Bone marrow (tissue), 2 donors: ENCODE measurements at places on chromosomes 5 and 9.

DNA sequence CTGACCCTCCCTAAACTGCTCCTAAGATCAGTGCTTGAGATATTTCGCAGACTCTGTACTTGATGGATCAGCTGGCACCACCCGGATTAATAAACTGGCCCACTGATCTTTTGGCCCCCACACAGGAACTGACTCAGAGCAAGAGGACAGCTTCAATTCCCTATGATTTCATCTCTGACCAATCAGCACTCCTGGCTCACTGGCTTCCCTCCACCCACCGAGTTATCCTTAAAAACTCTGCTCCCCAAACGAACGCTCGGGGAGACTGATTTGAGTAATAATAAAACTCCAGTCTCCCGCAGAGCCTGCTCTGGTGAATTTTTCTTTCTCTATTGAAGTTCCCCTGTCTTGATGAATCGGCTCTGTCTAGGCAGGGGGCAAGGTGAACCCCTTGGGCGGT is 36.5 kb upstream of the CD180 start:
- no peak for DNase-seq

- no peak for DNase-seq
These were observed 81.5 kb downstream of the NRG2 start for GRCh38 chr5:139961435-139962157.

DNA sequence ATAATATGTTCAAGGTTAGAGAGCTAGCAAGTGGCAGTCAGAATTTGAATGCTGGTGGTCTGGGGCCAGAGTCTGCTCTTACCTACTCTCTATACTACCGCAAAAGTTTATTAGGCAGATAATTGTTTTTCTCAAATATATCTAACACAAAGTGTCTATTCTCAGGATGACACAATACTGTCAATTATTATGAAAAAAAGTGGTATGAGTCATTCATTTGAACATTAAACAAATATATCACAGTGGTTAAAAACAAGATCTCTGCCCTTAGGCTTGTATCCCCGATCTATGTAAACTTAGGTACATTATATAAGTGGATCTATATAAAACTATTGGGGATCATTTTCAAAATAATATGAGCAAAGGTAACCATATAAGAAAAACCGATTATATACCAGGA is 354.9 kb downstream of the CETN3 start:
- DNase-seq: no peak

- DNase-seq: no peak
These were observed 227.7 kb downstream of the RFK start for GRCh38 chr9:76166526-76166925.

- no peak for DNase-seq
These were observed 33.5 kb upstream of the ZSWIM6 start for GRCh38 chr5:61298580-61298979.

- DNase-seq: peak; percentile 43
These were observed 5.7 kb downstream of the TMC1 start for GRCh38 chr9:72526901-72527800.

DNA sequence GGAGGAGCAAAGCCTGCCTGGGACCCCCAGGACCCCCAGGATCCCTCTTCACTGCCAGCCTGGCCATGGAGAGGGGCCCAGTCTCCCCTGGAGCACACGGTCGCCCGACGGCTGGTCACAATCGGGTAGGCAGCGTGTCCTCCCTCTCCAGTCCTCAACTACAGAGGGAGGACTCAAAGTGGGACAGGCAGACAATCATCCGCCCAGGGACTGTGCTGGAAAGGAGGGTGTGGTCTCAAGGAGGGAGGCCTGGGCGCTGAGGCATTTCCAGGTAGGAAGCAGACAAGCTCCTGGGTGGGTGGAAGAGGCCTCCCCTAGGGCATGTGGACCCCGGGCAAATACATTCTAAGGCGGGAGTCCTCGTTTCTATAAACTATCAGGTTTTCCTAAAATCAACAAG is 93.2 kb upstream of the ADAMTS2 start:
- DNase-seq: no peak

DNA sequence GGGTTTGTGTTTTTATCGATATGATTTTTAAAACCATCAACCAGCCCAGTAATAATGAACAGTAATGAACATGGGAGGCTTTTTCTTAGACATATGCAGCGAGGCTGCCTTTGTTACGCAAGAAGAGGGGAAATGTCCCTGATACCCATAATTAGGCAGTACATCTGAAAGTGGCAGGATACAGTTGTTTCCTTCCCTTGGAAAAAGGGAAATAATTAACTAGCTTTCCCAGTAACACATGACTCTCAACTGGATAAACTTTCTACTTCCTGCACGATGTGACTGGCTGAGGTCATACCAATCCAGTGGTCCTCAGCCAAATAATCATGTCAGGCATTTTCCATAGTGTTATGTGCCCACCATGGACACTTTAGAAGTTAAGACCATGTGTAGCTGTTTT is 431.6 kb upstream of the C9orf72 start:
- no peak for DNase-seq

- no peak for DNase-seq
These were observed 193.7 kb downstream of the PIK3R1 start for GRCh38 chr5:68409259-68409658.

DNA sequence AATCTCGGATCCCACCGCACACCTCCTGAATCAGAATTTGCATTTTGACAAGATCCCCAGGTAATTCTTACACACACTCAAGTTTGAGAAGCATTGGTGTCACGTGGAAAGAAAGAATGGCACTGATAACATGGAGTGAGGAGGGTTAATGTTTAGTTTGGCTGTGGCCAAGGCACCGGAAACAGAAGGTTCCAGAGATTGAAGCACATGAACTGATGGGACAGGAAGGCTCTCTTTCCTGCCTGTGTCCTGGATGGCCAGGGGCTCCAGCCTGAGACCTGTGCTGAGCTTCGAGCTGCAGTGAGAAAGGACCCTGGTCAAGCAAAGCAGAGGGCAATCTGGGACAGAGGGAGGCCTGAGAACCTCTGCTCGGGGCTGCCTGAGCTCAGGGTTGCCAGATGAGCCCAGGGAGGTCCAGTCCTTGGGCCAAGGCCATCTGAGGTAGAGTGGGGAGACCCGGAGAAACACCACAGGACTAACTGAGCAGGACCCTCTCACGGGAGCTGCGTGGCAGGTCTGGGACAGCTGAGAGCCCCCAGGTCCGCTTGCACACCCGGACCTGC is 27.3 kb downstream of the AFAP1L1 start:
- DNase-seq: peak; percentile 57

DNA sequence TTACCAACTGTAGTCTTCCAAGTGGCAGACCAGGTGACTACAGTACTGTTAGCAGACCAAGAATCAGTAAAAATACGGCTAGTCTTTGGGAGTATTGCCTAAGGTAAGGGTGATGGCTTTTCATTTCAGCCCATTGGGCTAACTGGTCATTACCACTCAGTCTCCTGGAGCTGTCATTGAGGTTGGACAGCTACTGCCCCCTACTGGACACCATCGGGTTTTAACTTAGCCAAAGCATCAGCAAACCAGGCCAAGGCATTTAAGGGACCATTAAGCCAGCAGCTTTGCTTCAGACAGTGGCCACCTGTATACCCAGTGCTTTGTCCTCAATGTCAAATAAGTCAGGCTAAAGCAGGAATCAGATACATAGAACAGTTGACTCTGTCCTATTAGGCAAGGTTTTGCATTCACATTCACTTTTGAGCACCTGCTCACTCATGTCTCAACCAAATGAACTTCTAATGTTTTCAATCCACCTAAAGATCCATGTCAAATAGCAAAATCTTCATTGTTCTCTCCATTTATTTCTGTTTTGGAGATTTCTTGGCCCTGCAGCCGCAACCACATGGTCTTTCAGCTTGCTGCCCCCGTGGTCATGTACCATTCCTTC is 117.2 kb downstream of the INVS start:
- DNase-seq: no peak

DNA sequence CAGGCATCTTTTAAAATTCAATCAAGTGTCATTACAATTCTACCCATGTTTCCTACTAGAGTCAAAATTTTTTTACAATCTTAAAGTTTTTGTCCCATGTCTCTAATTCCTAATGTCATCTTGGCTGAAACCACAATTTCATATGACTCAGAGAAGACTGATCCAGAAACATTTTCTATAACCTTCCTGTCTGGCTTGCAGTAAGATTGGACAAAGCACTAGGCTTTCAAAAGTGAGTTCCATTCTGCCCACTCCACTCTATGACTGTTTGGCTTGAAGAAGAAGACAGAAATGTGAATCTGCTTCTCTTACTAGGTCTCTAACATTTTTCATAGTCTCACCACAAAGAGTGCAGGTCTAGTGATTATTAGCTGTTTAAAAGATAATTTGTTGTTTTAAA is 88.8 kb downstream of the NR3C1 start:
- DNase-seq: no peak

- no peak for DNase-seq
These were observed 48.4 kb downstream of the CCDC125 start for GRCh38 chr5:69284203-69284602.

DNA sequence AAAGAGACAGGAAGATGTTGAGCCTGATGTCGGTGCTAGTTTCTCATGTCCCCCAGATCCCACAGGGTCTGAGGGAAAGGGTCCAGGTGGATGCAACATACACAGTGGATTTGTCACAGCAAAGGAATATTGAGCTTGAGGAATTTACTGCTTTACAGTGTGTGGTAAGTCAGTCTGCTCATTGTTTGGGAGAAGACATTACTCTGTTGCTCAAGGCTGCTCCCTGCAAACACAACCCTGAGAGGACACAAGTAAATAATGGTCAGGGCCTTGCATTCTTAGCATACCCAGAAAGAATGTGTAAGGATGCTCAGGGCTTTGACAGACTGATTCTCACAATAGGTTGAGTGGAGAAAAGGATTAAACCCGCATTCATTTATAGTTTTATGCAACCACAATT is 7.3 kb upstream of the MAN2A1 start:
- DNase-seq: no peak

DNA sequence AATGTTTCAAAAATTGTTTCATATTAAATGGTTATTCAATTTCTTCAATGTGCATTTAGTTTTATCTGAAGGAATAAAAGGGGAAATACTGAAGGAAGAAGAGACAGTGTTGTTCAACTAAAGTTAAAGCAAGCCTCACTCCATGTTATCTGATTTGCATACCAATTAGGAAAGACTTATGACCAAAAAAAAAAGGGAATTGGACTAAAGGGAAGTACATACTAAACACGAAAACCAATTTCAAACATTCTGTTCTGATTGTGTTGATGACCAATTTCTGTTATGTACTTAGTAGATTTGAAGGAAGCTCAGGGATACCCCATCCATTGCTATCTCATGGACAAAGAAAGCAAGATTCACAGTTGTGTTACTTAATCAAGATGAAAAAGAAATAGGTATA is 4.9 kb upstream of the GAPT start:
- DNase-seq: no peak

DNA sequence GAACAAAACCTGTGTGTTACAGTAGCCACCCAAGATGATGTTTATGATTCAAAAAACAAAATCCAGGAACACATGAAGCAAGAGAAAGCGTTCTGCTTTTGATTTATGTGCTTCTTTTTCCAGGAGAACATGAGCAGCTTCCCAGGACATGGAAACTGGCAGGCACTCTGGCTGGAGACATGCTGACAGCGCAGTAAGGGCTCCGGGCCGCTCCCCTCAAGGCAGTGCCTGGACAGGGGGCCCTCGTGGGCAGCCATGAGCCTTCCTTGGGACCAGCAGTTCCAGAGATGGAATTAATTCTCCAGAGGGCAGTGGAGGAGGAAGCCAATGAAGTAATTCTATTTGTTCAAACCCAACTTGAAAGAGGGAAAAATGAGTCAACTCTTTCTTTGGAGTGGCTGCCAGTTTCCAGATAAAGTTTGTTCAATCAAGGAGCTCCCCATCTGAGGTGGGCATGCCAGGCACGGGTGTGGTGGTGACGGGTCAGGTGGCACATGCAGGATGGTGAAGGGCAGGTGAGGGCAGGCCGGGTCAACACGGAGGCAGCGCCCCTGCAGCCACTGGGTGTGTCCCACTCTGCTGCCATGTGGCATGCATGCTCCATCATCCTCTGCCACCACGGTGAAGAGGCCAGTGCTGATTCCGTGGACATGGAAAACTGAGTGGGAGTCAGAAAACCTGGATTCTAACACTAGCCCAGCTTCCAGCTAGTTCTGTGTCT is 83.8 kb downstream of the OTULIN start:
- DNase-seq: no peak

DNA sequence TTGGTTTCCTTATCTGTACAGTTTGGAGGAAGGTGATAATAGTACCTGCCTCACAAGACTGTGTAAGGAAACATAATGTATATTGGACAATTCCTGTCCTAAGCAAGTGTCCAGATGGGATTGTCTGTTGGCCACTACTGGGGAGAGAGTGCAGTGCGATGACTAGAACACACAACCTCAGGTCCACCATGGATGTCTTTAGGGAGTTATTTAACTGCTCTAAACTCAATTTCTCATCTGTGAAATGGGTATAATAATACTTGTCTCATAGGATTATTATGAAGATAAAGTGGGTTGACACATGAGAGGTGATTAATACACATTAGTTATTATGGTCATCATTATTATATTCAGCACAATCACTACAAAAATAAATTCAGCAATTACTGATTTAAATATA is 63.1 kb downstream of the CAST start:
- DNase-seq: no peak

GRCh38 chr5:159181152-159181551 is 28.2 kb downstream of the RNF145 start:
- no peak for DNase-seq

- DNase-seq: no peak
These were observed 13.2 kb upstream of the FIBCD1 start for GRCh38 chr9:130952065-130952762.

DNA sequence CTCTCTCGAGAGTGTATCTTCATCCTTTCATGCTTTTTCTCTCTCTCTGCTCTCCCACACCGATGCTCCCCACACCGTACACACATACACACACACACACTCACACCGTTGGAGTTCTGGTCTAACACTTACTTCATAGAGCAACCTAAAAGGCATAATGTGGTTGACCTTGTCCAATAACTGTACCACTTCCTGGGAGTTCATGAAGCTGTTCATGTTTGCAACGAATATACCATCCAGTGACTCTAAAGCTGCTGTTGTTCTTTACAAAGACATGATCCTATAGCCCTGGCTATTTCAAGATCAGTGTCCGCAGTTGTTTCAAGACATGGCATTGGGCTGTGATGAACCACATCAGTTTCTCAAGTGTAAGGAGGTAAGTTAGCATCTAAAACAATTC is 10.0 kb downstream of the MEF2C start:
- DNase-seq: no peak

DNA sequence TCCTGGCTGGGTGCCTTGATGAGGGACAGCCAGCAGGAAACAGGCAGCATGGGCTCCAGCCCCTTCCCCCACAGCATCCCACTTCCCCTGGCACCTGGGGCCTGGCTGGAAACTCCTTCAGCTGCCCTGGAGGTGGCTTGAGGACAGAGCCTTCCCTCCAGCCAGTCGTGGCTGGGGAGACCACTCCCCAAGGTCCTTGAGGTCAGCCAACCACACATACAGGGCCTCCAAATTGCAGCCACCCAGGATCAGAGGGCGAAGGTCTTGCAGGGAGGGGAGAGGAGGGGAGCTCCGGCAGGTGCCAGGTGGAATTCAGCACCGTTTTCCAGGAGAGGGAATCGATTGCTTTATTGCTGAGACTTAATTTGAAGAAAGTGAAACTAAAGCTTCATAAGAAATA is 280.4 kb downstream of the PBX3 start:
- DNase-seq: no peak

- DNase-seq: no peak
These were observed 3.3 kb downstream of the AFAP1L1 start for GRCh38 chr5:149274939-149275338.
